ENCODE measurements at places on chromosomes 11 and 22.
A peak's percentile ranks its signal among the peaks of the same experiment; 100 is the strongest.

DNA sequence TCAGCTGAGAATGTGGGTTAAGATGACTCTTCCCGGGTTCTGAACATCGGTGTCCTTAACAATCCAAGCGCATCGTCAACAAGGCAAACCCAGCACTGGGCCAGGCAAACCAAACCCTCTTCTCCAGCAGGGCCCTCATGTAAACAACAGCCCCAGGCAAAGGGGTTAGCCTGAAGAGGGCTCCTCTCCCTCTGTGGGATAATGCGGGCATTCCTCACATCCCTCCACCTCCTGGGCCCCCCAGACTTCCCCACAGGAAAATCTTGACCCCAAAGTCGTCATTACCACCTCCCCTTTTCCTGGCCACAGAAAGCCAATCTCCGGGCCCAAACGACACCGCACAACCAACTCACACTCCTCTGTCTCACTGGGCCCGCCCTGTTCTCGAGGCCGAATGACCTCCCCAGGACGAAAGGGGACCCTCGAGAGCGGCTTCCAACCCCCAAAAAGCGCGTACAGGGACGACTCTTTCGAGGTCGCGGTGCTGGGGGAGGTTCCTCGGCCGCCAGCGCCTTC is 566 bp downstream of the DDB1 start:
- no peak for DNase-seq

DNA sequence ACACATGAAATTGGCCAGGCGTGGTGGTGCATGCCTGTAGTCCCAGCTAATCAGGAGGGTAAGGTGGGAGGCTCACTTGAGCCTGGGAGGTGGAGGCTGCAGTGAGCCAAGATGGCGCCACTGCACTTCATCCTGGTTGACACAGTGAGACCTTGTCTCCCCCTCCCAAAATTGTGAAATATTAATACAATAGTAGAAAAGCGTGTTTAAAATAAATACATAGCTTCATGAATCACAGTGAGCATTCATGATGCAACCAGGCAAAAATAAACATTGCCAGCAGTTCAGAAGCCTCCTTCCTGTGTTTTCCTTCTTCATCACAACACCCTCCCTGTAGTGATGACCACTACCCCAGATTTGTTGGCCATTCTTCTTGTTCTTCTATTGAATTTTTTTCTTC is 4.3 kb upstream of the TEAD1 start:
- no peak for DNase-seq

DNA sequence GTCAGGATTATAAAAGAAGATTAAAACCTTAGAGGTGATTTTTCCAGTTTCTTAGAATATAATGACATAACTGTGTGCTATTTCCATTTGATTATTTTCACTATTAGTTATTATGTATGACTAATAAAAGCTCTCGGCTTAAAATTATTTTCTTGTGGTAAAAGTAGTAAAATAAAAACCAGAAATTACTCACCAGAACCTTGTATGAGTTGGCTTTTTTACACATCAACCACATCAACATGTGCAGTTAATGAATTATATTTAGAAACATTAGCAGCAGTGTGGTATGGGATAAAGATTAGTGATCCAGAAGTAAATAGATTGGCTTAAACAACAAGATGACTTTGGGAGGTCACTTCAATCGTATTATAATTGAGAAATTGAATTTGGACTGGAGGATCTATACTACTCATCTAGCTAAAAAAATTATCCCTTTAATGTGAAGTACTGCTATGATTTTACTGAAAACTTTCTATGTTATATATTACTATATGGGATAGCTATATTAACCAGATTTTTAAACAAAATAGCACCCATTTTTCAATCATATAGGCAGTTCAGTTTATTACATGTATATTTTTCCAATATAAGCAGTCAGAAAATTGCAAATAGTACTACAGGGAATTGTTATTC is 2.8 kb upstream of the BCO2 start:
- no peak for DNase-seq

DNA sequence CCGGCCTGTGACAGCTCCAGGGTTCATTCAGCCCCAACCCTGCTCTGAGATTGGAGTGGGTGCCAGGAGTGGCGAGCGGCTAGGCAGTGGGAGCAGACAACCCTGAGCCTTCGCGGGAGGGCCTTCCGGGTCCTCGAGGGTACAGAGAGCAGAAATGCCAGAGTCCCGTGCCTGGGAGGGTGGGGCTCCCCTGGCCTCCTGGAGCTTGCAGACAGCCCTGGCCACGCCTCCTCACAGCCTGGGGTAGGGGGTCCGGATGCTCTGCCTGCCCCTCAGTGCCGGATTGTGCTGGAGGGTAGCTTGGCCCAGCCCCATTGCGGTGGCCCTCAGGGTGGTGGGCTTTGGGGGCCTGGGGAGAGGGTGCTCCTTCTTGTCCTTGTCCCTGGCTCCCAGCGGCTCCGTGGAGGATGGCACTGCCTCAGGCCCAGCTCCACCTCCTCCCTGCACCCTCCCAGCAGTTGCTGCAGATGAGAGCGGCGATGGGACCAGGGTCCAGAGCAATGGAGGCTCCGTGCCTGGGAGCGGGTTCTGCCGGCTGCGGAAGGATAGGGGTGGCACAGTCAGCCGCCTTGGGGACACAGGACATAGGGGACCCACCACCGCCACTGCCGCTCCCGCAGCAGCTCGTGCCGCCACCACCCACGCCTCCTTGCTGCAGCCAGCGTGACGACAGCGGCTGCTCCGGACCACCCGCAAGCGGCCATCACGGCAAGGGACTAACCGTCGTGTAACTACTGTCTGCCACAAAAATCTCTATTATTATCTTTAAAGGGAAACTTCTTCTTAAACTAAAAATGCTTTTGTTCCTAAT is 34.9 kb upstream of the OR10G7 start:
- no peak for DNase-seq

- peak; percentile 66 for DNase-seq
These were observed 27.8 kb upstream of the PPARA start for GRCh38 chr22:46122511-46122971.

DNA sequence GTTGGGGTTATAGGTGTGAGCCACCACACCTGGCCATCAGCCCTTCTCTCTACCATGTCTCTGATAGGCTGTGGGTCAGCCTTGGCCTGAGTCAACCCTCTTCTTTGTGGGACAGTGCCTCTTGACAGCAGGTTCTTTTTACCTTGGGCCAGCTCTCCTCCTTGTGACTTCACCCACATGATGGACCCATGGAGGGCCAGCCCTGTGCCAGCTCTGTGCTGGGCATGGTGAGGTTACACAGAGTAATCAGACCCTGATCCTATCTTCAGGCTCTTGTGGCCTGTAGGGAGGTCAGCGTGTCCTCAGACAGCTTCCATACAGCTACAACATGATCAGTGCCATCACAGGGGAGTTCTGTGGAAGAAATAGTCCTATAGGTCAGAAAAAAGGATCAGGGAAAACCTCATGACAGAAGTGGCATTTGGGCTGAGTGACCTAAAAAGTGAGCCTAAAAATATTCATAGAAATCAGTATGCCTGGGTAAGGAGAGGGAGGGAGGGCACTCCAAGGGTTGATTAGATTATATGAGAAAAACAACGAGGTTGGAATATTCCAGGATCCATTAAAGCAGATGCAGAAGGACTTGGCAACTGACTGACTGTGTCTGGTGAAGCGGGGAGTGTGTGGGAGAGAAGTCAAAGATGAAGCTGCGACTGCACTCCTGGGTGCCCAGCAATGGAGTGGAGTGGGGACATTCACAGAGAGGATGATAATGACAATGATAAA is 17.1 kb downstream of the OTOG start:
- DNase-seq, result no peak

DNA sequence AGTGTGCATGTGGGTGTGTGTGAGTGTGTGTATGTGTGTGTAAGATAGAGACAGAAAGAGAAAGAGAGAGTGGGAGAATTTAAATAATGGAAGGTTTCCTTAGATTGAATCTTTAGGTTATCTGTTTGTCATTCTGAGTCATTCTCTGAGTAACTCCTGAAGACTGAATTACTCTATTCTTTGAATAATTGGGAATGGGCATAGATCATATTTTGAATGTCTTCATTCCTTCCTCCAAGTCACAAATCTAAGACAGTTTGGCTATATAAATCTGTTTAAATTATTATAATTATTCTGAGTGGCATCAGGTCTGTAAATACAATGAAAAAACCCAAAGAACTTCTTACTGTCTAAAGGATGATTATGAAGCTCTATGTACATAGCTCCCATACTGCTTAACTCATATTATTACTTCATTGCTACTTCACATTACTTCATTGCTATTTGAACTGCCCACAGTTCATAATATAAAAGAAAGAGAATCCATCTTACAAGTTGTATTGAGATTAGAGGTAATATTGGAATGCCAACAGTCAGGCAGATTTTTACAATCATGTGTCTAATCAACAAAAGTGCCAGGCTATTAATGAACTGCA is 346.6 kb upstream of the CCDC179 start:
- DNase-seq, result no peak

GRCh38 chr11:14566331-14567063 is 46.3 kb upstream of the PSMA1 start:
- no peak for DNase-seq

DNA sequence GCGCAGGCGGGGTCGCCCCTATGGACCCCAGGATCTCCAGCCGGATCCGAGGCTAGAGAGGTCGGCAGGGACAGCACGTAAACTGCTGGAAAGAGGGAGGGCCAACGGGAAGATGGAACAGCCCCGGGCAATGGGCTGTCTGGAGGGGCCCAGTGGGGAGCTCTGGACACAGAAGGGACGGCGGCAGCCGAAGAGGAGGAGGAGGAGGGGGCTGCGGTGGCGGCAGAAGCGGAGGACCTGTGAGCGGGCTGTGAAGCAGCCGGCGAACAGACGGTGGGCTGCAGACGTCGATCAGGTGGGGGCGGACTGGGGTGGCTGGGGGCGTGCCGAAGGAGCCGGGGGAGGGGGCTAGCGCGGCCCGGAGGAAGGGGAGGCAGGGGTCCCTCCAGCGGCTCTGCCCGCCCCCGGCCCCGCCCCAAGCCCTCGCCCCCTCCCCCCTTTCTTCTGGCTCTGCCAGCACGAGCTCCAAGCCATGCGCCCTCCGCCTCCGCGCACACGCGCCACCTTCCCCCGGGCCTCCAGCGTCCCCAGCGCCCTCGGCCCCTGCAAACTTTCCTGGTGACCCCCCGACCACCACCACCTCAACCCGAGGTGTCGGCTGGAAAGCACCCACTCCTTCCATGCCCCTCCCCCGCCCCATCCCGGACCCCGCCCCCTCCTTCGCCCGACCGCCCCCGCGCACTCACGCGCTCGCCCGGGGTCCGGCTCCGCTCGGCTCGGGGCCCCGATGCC is 432 bp downstream of the TNKS1BP1 start:
- DNase-seq, result no peak

DNA sequence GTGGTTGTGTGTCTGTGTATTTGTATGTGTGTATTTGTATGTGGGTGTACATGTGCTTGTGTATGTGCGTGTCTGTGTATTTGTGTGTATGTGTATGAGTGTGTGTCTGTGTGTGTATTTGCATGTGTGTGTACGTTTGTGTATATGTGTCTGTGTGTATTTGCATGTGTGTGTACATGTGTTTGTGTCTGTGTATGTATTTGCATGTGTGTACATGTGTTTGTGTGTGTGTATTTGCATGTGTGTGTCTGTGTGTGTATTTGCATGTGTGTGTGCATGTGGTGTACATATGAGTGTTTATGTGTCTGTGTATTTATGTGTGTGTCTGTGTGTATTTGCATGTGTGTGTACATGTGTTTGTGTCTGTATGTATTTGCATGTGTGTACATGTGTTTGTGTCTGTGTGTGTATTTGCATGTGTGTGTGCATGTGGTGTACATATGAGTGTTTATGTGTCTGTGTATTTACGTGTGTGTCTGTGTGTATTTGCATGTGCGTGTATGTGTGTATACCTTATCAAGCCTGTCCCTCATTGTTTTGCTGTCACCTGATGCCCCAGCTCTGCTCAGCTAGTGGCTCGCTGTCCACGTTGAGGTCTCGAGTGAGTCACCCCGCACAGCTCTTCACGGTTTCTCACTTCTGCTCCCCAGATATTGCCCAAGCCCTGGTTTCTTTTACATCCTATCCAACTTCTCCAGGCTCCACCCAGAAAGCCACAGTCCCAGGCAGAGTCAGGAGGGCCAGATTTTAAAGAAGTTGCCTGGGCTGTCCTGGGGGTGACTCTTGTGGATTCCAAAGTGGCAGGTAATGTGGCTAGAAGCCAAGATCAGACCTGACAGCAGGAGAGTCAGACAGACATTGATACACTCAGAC is 15.2 kb downstream of the MB start:
- DNase-seq, result no peak
